Mammary epithelial cell (primary cell): ENCODE measurements at places on chromosomes 2 and 18.
A peak's percentile ranks its signal among the peaks of the same experiment; 100 is the strongest.

DNA sequence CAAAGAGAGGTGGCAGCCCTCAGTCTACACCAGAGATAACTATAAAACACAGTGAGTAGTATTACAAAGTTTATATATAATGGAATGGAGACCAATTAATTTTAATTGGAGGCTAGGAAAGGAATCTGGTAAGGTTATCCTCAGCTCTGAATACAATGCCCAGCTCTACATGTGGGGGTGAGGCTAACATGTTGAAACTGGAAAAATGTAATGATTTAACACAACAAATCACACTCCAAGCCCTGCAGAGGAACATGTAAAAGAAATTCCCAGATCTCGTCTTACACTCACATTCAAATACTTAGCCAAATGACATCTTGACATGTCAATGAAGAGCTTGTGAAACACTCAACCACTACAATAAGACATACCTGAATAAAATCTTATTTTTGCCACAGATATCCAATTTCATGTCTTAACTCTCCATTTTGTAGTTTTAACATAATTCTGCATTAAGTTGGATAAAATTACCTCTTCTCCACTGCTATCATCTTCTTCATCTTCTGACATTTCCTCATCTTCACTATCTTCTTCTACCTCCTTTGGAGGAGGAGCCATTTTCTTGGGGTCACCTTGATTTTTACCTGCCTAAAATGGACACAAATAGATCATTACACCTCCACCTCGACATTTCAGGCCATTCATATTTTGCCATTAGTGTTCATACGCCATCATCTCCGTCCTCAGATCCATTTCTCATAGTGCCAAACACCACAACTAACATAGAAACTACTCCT lies 1.4 kb downstream of the NCL start:
- DNase-seq = peak; percentile 11

DNA sequence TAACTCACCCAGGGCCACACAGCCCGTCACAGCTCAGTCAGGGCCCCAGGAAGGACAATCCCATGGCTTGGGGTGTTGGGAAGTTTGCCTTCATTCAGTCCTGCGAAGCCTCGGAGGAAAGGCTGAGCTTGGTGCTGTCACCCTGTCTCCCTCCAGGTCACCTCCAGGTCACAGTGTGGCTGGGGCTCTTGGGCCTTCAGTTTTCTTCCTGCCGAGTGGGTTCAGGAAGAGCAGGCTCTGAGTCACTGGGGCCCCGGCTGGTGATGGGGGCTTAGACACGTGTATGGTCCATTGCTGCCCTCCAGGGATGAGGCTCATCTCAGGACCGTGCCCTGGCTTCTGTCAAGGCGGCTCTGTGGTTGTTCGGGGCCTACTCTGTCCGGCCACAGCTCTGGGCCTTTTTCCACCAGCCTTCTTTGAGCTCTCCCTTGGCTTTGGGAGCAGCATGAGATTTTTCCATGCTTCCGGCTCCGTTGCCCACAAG lies 118.6 kb downstream of the INHBB start:
- DNase-seq = no peak

- DNase-seq = peak; percentile 99
Measured at GRCh38 chr2:64210816-64211215, 66.6 kb upstream of the PELI1 start.

GRCh38 chr2:50116096-50117010 lies 915.6 kb downstream of the NRXN1 start:
- DNase-seq = no peak

GRCh38 chr2:82857967-82858366 lies 1601.1 kb downstream of the SUCLG1 start:
- no peak for DNase-seq

DNA sequence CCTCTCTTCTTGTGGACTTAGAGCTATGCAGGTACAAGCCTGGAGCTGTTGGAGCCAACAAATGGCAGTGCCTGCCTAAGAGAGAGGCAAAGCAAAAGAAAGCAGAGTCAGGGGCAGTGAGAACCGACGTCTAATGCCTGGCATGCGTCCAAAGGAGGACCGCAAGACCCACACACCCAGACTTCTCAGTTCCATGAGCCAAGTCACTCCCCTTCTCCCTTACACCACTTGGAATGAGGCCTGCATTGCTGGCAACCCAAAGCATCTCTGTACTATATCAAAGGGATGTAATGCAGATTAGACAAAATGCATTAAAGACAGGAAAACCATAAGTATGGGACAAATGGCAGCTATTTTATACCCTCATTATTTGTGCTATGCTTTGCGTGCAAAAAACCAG lies 49.9 kb upstream of the RNU4ATAC start:
- peak; percentile 89 for DNase-seq

DNA sequence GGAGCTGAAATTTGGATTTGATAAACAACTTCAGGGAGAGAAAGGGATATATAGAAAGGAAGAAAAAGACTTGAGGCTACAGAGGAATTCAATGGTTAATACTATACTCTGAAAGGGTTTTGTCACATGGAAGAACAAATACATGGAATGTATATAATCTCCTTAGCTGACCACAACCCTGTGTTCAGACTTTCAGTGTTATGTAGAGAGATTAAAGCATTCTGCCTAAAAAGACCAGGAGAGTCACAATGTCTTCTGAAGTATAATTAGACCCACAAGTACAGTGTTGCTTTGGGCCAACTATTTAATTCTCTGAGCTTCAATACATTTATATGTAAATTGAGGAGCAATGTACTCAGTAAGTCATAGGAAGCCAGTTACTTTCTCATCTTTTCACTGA lies 123.8 kb upstream of the FSHR start:
- DNase-seq = no peak

GRCh38 chr2:152472481-152472887 lies 137.5 kb downstream of the FMNL2 start:
- DNase-seq = no peak

DNA sequence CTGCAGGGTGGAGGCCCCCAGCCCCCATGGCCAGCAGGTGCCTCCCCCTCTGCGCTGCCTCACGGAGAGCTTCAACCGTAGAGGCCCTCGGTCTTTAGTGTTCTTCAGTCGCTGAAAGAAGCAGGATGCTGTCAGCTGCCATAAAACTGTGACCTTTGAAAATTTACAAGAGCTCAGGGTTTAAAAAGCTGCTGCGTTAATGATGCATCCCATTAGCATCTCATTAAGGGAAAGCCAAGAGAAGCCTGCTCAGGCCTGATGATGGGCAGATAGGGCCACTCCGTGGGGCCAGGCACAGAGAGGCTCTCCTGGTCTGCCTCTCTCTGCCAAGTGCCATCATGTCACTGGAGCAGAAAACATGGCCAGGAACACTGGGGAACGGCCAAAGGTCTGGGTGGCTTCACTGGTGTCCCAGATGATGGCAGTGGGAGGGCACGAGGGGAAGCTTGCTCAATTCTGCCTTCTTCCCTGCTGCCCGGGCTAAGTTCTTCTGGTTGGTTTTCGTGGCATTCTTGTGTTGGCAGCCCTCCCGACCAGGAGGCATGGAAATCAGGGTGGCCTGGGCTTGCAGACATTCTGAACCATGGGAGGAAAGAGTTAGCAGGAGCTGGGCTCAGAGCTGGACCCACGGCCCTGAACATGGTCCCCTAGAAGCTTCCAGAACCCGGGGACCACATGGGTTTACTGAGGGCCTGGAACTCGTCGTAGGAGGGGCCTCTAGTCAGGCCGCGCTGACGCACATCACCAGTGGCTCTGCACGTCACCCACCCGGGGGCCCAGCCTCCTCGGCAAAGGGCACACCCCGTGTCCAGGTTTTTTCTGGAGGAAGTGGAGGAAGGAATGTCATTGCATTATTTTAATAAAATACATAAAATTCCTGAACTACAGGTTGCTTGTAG lies 250.7 kb downstream of the KLHL29 start:
- no peak for DNase-seq

DNA sequence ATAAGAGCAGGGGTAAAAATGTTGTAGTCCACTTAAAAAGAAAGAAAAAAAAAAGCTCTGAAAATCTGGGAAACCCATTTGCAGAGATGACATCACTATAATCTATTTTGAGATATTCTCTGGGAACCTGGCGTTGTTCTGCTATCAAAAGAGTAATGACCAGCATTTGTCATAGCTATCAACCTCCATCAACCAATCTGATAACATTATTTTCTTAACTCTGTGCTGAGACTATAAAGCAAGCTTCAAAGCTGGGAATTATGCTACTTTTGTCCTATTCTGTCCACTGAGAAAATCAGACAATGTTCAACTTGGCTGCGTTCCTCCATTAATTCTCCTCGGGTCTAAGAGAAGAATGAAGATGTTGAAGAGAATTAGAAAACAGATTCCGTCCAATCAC lies 107.5 kb downstream of the STK39 start:
- DNase-seq = no peak

DNA sequence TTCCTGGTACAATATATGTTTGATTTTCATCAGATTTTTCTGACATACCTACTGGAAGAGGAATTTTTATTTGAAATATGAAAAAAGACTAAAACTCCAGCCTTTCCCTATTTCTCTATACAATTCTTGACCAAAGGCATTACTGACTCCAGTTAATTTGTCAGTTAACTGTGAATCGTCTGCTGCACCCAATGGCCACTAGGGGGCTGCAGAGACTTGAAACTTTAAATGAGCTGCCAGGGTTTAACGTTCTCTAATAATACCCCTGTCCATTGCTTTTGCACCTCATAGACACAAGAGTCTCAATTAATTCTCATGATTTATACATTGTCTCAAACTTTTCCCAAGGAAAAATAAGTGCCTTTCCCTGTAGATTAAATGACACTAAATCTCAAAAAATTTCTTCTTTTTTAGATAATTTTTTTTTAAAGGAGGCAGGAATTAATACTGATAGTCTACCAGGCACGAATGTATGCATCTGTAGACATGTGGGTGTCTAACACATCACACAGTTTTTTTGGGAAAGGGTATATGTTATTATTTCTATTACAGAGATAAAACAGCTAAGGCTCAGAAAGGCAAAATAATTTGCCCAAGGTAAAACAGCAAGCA lies 1.8 kb upstream of the ALK start:
- DNase-seq = peak; percentile 39

GRCh38 chr2:37987098-37987775 lies 62.1 kb downstream of the RMDN2 start:
- no peak for DNase-seq

- DNase-seq = no peak
Measured at GRCh38 chr2:11997142-11997541, 250.7 kb downstream of the LPIN1 start.

- no peak for DNase-seq
Measured at GRCh38 chr18:11751341-11752115, 62.5 kb downstream of the GNAL start.

DNA sequence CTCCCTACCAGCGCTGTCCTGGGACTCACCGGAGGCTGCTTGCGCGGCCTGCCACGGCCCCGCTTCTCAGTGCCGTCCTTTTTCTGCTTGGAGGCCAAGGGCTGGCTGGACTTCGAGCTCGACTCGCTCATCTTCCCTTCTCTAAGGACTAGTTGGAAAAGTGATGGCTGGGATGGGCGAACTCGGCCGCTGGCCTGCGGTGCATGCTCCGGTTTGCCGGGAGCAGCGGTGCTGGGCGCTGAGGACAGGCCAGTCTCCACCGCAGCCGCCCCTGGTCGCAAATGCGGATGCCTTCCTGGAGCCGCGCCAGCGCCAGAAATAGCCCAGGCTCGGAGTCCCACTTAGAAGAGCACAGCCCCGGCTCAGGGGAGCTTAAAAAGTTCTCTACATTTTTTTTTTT lies 3.1 kb downstream of the C2orf81 start:
- no peak for DNase-seq

DNA sequence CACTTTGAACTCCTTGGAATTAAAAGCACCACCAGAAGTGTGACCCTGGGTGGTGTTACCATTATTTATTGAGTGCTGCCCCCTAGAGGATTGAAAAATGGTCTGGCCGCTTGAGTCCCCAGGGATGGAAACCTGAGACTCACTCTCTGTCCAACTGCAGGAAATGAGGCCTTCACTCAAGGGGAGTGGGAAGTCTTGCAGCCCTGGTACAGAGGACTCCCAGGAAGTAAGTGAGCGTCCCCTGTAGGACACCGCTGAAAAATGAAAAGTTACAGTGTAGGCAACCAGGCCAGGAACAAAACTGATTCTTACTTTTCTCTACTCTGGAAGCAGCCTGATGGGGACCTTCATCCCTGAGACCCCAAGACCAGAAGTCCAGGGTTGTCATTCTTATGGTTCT lies 2.2 kb upstream of the NRP2 start:
- DNase-seq = peak; percentile 77

- DNase-seq = no peak
Measured at GRCh38 chr2:182584462-182584861, 131.6 kb upstream of the DNAJC10 start.

- DNase-seq = peak; percentile 86
Measured at GRCh38 chr2:101200676-101201075, 49.5 kb upstream of the TBC1D8 start.

GRCh38 chr2:37852585-37853014 lies 72.5 kb upstream of the RMDN2 start:
- DNase-seq = no peak

GRCh38 chr2:129710670-129711495 lies 268.6 kb upstream of the RAB6C start:
- DNase-seq = no peak

GRCh38 chr2:210496512-210496911 lies 20.0 kb upstream of the LANCL1 start:
- DNase-seq = no peak

DNA sequence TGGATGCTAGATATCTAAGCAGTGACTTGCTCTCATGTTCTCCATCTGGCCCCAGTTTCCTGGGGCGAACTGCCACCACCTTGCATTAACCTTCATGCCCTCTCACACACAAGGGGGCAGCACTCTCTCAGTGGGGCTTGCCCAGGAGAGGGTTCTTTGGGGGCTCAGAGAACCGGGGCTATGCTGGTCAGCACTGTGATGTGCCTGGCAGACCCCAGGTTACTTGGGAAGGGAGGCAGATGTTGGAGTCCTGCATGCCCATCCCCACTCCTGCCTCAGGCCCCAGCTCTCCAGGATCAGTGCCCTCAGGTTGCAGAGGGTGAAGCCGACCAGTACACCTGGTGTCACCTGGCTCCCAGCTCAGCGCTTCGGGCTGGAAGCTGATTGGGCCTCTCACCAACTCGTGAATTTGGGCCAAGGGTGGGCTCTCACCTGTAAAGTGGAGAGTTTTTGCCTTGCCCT lies 396.2 kb upstream of the HS6ST1 start:
- no peak for DNase-seq

GRCh38 chr18:28004606-28005005 lies 172.3 kb downstream of the CDH2 start:
- no peak for DNase-seq

DNA sequence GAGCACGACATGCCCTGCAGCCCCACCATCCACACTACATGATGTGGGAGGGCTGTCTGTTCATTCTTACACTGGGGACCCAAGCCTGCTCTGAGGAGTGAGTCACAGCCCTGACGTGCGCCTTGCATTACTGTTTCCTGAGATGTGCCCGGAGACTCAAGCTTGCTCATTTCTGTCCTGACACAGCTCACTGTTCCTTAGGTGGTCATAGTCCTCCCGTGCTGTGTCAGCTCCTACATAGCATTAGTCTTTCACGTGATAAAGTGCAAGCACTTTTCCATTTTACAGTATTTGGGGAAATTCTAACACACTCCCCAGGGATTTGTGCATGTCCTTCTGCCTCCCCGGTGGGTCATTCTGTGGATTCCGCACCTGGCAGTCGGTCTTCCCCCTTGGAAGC lies 46.2 kb upstream of the TRIM43B start:
- DNase-seq = no peak

GRCh38 chr2:36530178-36530982 lies 67.6 kb downstream of the FEZ2 start:
- no peak for DNase-seq
